ENCODE measurements at places on chromosomes 6 and 20.

DNA sequence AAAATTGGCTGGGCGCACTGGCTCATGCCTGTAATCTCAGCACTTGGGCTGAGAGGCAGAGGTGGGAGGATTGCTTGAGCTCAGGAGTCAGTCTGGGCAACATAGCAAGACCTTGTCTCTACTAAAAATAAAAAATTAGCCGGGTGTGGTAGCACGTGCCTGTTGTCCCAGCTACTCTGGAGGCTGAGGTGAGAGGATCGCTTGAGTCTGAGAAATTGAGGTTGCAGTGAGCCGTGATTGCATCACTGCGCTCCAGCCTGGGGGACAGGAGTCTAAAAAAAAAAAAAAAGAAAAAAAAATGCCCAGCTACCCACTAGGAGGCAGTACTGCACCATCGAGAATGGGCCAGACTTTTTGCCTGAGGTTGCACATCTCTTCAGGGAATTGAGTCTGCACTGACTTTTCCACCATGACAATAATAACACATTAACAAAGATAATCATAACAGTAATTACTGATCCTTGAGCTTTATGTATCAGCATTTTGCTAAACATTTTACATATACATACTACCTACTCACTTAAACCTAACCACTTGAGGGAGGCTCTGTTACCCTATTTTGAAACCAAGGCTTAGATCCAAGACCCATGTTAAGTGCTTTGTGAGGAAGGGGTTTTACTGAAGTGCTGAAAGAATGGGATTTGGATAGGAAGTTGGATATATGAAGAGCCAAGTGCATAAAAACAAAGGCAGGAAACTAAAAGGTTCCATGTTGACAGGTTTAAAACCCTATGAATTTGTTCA, 21.0 kb downstream of the SRSF3 start:
- no peak for DNase-seq

GRCh38 chr20:56872620-56873458, 243.7 kb downstream of the TFAP2C start:
- DNase-seq = no peak

GRCh38 chr6:36780442-36781177, 58.6 kb downstream of the CPNE5 start:
- DNase-seq = no peak

- DNase-seq = peak; percentile 39
Measured at GRCh38 chr6:146543940-146544615, 445 bp downstream of the RAB32 start.

DNA sequence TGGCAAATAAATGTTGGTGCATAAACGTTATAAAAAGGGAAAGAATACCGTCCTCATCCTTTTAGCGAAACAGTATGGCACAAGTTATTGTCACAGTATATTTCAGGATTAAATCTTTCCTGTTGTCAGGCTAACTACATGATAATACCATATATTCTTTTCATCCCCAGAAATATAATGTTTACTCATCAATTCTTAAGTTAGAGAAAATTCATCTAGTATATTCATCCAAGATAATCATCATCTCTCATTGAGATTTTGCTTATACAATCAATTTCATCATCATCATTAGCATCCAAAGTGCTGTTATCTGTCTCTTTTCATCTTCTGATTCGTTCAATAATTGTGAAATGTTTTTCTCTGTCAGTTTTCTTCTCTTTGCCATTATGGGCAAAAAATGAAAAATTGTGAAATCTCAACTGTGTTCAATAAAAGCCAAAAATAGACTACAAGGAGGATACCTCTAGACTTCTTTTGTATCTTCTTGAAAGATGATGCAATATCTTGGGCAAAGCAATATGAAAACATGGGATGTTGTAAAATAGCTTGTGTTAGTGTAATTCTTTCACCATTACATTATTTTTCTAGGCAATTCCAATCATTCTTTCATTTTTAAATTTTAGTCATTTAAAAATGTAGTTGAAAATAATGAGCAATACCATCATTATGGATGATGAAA, 2.6 kb downstream of the SPACA1 start:
- no peak for DNase-seq

GRCh38 chr20:44384423-44385027, 29.0 kb downstream of the HNF4A start:
- DNase-seq = no peak

GRCh38 chr6:120378582-120379220, 955.6 kb downstream of the TBC1D32 start:
- DNase-seq = no peak

GRCh38 chr20:52926505-52926904, 45.7 kb upstream of the TSHZ2 start:
- no peak for DNase-seq

- DNase-seq = no peak
Measured at GRCh38 chr20:19947611-19948264, 69.4 kb upstream of the NAA20 start.

DNA sequence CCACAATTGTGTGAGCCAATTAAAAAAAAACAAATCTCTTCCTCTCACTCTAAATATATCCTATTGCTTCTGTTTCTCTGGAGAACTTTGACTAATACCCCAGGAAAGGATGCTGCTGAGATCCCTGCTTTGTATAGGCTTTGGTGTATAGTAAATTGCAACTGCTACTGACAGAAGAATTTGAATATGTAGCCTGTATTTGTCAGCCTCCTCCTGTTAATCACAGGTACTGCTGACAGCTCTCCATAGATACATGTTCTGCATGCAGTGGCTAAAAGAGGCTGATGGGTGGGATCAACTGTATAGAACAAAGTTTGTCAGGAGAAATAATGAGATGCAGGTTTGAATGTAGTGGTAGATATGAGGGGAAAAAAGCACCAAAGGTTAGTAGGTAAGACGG, 95.0 kb downstream of the ARHGAP18 start:
- no peak for DNase-seq
